ENCODE measurements at places on chromosomes 12 and 14. TPM values are rescaled to one million over a fixed set of nuclear protein-coding genes. Genes with fewer than 3 reads are reported as not detected.

The AICDA gene
- total RNA-seq, result not detected

The TNFAIP2 gene
- 45.6 TPM for total RNA-seq

The DBX2 gene
- not detected for total RNA-seq

The C3AR1 gene
- 0.53 TPM for total RNA-seq

The CCDC177 gene
- not detected for total RNA-seq

The TM7SF3 gene
- total RNA-seq, result 70.9 TPM

The SAMD15 gene
- 1.7 TPM for total RNA-seq

The RESF1 gene
- total RNA-seq, result 17.3 TPM

The SRSF9 gene
- total RNA-seq, result 117 TPM

The RASAL1 gene
- not detected for total RNA-seq

The NINJ2 gene
- total RNA-seq, result not detected

The GALNT8 gene
- not detected for total RNA-seq

The GRIN2B gene
- total RNA-seq, result not detected

The TESPA1 gene
- total RNA-seq, result not detected

The ARHGEF40 gene
- total RNA-seq, result 20.9 TPM

The DAAM1 gene
- 4.6 TPM for total RNA-seq

The HSPA2 gene
- 19.7 TPM for total RNA-seq

The FAM181A gene
- not detected for total RNA-seq

The SLC10A1 gene
- total RNA-seq, result not detected

The HOTAIR gene
- 1.4 TPM for total RNA-seq

All from myometrial cell (primary cell).